ENCODE measurements at places on chromosomes 1 and 21.

DNA sequence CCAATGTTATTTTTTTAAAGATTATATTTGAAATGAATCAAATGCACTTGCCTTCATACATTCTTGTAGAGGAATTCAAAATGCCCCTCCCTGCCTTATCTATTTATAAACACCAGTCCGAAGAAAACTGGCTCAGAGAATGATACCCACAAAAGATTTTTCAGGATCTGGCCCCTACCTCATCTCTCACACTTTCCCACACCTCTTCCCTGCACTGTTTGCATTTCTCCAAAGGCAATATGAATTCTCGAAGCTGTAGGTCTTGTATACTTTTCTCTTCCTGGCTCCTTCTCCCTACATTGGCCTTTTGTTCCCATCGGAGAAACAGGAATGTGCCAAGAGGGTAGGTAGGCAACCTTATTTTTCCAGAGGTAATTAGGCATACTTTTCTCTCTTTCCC lies 12.0 kb upstream of the CCDC190 start:
- no peak for DNase-seq

- no peak for DNase-seq
Observed at GRCh38 chr1:162219461-162219860, 150.0 kb downstream of the NOS1AP start.

DNA sequence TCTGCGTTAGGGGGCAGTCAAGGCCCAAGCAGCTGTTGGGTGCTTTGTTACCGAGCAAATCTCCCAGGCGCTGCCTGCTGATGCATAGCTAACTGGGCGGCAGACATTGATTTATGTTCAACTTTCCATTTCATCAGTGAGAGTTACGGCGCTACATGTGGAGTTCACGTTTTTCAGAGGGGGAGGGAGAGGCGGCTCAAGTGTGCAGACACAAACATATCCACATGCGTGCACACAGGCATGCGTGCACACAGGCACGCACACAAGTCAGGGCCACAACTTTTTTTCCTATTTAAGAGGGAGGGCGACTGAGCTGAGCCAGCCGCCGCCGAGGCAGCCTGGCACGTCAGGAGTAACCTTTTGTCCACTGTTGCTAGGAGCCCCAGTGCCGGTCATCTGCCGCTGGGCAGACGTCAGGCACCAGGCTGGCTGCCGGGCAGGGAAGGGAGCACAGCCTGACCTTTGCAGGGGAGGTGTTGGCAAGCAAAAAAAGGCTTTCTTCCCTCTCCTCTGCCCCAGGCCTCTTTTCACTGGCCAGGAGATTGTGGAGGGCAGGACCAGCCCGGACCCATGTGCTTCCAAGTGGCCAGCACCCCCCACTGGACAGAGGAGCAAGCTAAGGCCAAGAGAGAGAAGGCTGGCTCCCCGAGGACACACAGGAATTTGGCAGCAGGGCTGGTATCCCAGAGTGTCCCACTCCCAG lies 73.3 kb downstream of the MRPL37 start:
- DNase-seq = no peak

GRCh38 chr1:203210988-203211387 lies 18.5 kb downstream of the CHIT1 start:
- DNase-seq = no peak

DNA sequence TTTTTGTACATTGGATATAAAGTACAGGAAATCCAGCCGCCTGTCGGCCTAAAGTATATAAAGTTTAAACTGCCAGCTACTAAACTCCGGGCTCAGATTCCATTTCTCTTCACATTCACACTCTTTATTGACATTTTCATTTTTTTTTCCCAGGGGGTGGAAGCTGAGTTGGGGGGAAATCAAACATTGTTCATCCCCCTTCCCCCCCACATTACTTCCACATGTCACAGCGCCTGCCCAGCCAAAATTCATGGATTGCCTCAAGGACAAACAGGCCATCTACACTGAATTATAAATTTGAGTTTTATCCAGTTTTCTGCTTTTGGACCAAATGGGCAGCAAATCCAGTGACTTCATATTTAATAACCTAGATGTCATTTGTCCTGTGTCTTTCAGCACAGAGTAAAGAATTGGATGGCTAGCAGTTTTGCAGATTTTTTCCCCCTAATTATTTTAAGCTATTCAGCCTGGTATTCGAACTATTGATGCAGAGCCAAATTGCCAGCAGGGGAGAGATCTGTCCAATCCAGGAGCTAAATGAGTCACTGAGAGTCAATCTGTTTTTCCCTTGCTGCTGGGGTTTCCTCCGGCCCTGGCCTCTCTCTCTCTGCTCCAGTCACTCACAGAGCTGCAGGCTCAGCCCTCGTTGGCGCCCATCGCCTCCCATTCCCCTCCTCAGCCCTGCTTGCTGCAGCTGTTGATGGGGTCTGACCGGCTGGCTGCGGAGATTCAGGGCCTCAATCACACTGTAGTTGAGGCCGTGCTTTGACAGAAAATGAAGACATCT lies 98.0 kb downstream of the LMO4 start:
- no peak for DNase-seq

Data from activated naive CD4-positive, alpha-beta T cell treated with Interleukin-2 at 50 U/mL for 16 hours (primary cell).